ENCODE measurements at places on chromosomes 1 and 21.

DNA sequence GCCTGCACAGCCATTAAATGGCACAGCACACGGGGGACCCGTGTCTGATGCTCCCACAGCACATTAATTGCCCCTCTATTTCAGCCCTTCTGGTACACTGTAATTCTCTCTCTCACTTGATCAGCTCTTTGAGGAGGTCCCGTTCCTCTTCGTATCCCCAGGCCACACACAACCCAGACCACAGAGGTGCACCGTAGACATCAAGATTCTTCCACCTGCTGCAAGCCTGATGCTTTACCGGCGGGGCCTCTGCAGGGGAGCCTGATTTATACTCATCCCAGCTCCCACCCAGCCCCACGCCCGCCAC, 759 bp downstream of the SMYD3 start:
- no peak for DNase-seq

DNA sequence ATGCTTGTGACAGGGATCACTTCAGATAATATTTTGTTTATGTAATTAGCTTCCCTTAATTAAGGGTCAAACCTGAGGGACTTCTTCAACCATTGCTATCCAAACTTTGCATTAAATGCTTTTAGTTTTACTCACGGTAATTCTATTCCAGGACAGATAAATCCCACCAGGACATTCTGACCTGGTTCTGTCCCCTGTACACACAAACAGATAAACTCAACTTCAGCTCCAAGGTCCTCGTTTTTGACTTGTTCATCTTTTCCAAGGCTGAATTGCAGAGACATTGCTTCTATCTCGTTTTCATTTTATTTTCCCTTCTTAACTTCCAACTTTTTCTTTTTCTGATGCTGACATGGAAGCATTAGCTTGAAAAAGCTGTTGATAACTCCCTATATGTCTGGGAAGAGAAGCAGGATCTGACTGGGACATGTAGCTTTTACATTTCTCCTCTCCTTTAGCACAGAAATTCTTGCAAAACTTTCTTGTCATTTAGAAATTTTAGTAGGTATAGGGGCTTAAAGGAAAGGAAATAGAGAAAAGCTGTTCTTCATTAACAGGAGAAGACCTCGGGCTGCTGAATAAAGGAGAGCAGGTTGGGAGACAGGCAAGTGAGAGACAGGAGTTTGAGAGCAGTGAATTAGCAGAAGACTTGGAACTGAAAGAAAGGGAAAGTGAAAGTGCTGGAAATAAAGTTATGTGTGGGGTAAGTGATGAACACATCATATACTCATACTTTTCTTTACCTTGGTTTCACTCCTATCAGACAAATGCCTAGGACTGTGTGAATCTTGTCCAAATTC, 231.7 kb upstream of the B3GALT2 start:
- no peak for DNase-seq

DNA sequence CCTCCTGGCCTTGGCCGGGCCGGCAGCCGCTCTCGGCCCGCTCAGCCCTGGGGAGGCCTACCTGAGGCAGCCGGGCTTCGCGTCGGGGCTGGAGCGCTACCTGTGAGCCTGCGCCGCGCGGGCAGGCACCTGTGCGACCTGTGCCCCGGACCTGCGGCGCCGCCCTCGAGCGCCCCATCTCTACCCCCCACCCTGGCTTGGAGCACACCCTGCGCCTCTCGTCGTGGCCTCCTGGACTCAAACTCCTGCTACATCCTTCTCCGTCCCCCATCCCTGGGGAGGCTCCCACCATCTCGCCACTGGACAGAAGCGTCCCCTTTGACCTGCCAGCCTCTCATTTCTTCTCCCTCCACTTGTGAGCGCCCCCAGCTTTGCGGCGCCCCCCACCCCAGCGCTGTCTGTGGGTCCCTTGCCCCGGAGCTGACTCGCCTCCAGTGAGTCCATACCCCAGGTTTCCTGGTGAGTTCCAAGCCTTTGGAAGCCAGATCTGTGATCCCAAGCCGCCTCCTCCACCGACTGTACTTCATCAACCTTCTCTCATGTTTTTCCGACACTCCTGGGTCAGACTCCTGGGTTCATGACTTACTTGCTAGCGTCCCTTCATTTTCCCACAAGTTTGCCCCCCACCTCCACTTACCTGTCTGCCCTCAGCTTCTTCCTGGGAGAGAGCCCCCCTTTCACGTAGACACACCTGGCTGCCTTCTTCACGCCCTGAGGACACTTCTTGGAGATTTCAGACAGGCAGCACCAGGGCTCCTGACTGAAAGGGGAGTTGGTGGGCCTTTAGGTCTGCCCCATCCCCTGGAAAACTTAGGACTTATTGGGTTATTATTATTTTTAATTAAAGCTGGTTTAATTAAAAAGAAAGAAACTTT, 1.3 kb downstream of the FOXE3 start:
- no peak for DNase-seq

DNA sequence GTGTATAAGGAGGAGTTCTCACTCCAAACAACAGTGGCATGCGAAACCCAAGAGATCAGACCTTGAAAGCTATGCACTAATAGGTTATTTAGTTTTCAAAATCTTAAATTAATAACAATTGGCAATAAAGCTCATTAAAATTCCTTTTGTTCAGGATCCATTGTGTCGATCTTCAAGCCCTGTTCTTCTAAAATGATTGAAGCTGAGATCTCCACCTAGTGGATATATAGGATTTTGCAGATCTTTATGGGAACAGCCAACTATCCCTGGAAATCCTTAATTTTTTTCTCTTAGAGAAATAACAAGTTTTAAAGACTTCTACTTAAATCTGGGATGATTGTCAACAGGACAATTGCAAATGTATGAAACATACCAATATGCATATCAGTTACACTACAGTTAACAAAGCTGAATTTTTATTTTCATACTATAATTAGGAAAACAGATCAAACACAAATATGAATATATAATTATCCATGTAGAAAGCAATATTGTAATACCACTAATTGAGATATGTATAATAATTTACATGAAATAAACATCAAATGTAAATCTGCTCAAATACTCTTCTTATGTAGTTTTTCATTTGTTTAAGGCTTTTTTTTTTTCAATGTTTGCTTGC, 43.3 kb downstream of the LRRC53 start:
- DNase-seq = peak; percentile 32

GRCh38 chr1:157113631-157114030, 14.0 kb upstream of the ETV3L start:
- DNase-seq = no peak

DNA sequence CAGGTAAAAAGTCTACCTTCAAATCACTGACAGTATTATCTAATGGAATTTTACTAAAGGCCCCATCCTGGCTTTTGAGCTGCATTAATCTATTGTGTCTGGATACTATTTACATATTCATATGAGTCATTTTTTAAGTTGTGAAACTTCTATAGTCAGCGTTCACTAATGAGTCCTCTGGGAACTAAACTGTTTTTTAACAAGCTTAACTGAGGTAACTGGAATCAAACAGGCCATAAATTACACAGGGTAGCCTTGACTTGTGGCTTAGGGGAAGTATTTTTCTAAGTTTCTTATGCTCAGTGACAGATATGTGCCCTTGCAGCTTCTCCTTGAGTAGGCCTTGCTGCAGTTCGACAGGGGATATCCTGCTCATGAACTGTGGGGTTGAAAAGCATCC, 68.8 kb downstream of the JMJD4 start:
- no peak for DNase-seq

- no peak for DNase-seq
Measured at GRCh38 chr1:193079187-193079586, 19.8 kb downstream of the RO60 start.

DNA sequence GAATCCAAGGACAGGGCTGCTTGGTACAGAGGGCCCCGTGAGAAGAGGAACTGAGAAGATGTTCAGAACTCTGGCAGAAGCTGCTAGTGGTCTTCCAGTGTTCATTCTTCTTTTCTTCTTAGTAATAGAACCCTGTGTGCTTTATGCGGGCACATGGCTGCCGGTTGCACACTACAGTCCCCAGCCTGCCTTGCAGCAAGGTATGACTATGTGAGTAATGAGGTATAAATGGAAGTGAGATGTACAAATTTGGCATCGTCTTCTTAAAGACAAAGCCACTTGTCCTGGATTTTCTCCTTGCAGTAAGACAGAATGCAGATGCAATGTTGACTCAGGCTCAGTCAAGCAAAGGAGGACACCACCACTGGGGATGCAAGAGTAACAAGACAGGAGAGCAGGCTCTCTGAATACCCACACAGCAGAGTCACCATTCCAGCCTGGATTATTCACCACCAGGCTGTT, 15.0 kb upstream of the ATP1B1 start:
- DNase-seq = no peak

DNA sequence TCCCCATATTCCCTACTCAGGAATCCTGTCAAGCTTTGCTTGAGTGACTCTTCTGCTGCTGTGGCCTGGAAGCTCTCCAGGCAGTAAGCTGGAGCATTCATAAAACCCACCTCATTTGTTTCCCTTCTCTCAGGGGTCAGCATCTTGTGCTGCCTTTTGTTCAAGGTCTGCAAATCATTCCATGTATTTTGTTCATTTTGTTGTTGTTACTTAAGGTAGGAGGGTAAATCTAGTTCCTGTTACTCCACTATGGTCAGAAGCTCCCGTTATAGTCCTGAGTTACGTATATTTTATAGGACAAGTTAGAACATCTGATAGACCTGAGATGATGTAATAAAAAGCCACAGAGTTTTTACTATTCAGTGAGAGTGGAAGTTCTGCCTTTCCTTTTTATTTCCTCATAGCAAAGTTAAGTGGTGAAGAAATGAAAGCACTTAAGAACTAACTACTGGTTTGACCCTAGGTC, 9.9 kb downstream of the SYNJ1 start:
- DNase-seq = no peak

DNA sequence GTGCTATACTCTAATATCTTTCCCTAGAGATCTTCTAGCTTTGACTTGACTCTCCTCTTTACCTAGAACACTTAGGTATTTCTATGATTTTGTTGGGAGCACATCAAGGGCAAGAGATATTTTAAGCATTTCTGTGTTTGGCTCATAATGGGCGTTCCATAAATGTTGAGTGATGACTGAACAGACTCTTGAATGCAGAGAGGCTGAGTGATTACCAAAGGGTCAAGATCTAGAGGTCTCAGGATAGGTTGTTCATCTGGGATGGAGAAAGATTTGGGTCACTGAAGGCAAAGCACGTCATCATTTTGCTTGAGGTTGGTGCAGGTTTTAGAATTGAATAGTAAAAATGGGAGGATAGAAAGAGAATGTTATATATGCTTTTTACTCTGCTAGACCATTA, 705.4 kb upstream of the B3GALT2 start:
- DNase-seq = no peak

GRCh38 chr1:89620664-89621063, 12.3 kb upstream of the LRRC8C start:
- DNase-seq = no peak

- DNase-seq = peak; percentile 57
Measured at GRCh38 chr1:8604041-8604945, 213.1 kb downstream of the RERE start.

- peak; percentile 85 for DNase-seq
Measured at GRCh38 chr1:63593303-63593885, at the start of gene PGM1. TSS of gene PGM1 (plus strand) at chr1:63593411. CDS start at chr1:63593489, 78 bp downstream.

- DNase-seq = no peak
Measured at GRCh38 chr1:41620365-41621169, 136.1 kb upstream of the EDN2 start.

Measured in GM13976 (cell line).